Astrocyte of the spinal cord (primary cell): ENCODE measurements at places on chromosomes 7 and 10.

DNA sequence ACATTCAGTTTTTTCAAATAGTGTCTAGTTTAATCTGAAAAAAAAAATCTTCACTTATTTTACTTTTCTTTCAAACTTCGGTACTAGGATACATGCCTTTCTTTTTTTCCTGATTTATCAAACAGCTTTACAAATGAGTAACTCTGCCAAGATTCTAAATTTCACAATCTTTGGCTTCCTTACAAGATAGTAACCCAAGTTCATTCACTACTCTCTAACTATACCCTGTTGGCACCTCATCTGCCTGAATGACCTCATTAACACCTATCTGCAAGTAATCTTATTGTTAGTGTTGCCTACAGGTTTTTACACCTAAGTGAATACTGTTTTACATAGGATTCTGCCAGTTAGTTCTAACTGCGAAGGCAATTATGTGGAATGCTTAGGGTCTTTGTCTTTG, 159.8 kb downstream of the FOXP2 start:
- peak; percentile 34 for DNase-seq

- peak; percentile 91 for DNase-seq
These were observed 43.2 kb downstream of the CCNY start for GRCh38 chr10:35379226-35380137.

- no peak for DNase-seq
These were observed 1.6 kb downstream of the ACHE start for GRCh38 chr7:100893910-100894721.

- DNase-seq, result no peak
These were observed 56.8 kb downstream of the CHCHD3 start for GRCh38 chr7:133025056-133025455.

DNA sequence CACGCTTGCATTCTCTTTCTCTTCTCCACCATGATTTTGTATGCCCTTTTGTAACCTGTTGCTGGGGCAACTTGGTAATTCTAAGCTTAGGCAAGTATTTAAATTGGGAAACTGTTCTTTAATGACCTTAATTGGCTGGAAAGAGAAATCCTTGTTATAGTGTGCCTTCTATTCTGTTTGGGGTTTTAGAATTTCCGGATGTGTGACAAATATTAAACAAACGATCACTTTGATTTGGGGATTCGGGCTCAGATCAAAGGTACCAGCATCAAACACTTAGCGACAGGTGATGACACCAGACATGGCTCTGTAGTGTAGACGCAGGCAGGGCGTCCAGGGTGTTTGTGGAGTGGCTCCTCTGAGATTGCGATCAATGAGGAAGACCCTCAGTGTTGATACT, 55.0 kb downstream of the RAB11FIP2 start:
- DNase-seq, result no peak
